ENCODE measurements at places on chromosomes 5 and 9. TPM values are rescaled to one million over a fixed set of nuclear protein-coding genes. Genes with fewer than 3 reads are reported as not detected.

DNA sequence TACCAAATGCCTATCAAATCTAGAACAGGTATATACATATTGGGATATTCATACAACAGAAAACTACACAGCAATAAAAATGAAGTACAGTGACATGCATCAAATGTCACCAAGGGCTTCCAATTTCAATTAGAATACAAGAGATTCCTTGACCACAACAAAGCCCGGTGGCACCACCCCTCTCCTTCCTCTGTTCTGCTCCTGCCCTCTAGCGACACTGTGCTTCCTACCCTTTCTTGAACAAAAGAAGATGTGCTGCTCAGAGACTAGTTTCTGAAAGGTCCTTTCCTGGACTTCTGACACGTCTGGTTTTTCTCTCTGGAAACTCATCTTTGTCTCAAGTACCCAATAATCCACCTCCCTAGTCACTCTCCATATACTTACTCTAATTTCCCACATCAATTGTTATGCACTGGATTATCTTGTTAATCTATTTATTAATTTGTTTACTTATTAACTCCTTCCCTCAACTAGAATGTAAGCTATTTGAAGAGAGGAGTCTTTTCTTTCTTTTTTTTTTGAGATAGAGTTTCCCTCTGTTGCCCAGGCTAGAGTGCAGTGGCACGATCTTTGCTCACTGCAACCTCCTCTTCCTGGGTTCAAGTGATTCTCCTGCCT is 70.4 kb upstream of the CTSV start:
- H3K27me3 ChIP-seq: no peaks in the 10 kb centered on the region
- no peaks in the 10 kb centered on the region for H3K4me1 ChIP-seq
- no peak overlapping the region for H3K4me3 ChIP-seq
- no peak overlapping the region for H3K27ac ChIP-seq
- DNase-seq: no peak

SLC4A9 gene
- not detected for total RNA-seq

DNA sequence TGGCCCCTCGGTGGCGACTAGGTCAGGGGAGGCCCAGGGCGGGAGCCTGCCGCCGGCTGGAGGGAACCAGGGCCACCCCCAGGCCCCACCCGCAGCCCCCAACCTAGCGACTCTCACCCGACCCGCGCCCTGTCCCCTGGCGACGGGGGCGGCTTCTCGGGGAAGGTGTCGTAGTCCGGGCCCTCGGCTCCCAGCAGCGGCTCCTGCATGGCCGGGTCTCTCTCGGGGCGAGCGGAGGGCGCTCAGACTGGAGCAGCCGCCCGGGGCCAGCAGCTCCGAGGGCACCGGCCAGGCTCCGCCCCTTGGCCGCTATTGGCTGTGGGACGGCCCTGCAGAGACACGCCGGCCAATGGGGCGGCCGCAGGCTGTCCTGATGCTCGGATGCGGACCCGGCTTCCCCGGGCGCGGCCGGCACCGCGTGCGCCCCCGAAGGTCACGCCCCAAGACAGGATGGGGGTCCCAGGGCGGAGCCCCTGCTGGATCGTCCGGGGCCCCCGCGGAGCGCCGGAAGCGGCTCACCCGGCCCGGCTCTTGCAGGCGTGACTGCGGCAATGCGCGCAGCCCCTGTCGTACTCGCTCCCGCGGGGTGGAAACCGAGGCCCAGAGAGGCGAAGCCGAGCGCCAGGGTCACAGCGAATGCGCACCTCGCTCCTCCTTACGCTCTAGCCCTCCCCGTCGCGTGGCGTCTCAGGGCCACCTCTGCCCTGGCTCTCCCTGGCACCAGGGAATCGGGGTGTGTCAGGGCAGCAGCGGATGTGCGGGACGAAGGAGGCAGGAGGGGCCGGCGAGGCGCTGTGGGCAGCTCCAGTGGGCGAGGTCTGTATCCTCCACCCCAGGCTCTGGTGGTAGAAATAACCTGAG is at the start of gene SLC2A6:
SLC2A6 (minus strand) TSS at position 249 of the 861 bp plus-strand sequence; CDS start at position 209, 40 bp downstream.
- peak within 1 kb of the TSS; percentile 34 for H3K27ac ChIP-seq
- peak within 1 kb of the TSS; percentile 55 for H3K4me3 ChIP-seq
- peak; percentile 76 for DNase-seq
- H3K27me3 ChIP-seq: no peaks in the 10 kb centered on the region

GRCh38 chr5:14268738-14269137 is 125.6 kb downstream of the TRIO start:
- no peak overlapping the region for H3K4me3 ChIP-seq
- no peak overlapping the region for H3K27ac ChIP-seq
- H3K36me3 ChIP-seq: no peaks in the 10 kb centered on the region
- H3K27me3 ChIP-seq: no peaks in the 10 kb centered on the region
- peaks cover 7% of the 10 kb centered on the region for H3K4me1 ChIP-seq

DNA sequence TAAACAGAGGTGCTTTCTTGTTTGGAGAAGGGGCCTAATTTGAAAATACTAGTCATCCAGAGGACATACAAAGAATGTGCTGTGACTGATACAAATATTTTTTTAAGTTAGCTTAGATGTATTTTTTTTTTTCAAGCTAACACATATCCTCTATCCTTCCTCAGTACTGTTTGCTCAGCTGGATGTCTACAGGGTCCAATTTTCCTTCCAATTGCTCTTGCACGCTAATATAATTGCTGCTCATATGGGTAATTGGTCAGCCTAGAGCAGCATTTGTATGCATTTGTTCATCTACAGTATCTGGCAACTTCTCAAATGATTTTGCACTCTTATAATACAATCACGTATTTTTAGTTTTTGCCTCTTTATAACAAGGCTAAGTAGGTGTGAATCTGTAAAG is 84.7 kb downstream of the ZDHHC21 start:
- no peak overlapping the region for H3K4me3 ChIP-seq
- H3K27ac ChIP-seq: no peak overlapping the region
- H3K27me3 ChIP-seq: no peaks in the 10 kb centered on the region
- DNase-seq: no peak

TSSK1B gene
- total RNA-seq: not detected

DNA sequence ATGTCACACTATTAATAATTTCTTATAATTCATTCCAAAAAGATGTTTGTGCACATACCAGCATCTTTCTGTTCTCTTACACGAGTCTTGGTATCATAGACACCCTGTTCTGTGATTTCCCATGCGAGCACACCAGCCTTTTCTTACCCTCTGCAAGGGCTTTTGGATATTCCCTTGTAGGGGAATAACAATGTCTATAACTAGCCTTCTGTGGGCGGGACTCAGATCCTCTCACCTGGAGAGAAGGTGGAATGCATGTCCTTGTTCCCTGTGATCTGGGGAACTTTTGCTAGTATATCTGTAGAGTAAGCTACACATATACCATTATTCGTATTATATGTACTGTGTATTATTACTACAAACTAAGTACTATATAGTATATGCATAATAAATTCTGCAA is 44.8 kb downstream of the EHMT1 start:
- H3K36me3 ChIP-seq: peaks cover 4% of the 10 kb centered on the region
- no peak overlapping the region for H3K27ac ChIP-seq
- no peaks in the 10 kb centered on the region for H3K27me3 ChIP-seq
- peaks cover 26% of the 10 kb centered on the region for H3K4me1 ChIP-seq
- DNase-seq: no peak

DNA sequence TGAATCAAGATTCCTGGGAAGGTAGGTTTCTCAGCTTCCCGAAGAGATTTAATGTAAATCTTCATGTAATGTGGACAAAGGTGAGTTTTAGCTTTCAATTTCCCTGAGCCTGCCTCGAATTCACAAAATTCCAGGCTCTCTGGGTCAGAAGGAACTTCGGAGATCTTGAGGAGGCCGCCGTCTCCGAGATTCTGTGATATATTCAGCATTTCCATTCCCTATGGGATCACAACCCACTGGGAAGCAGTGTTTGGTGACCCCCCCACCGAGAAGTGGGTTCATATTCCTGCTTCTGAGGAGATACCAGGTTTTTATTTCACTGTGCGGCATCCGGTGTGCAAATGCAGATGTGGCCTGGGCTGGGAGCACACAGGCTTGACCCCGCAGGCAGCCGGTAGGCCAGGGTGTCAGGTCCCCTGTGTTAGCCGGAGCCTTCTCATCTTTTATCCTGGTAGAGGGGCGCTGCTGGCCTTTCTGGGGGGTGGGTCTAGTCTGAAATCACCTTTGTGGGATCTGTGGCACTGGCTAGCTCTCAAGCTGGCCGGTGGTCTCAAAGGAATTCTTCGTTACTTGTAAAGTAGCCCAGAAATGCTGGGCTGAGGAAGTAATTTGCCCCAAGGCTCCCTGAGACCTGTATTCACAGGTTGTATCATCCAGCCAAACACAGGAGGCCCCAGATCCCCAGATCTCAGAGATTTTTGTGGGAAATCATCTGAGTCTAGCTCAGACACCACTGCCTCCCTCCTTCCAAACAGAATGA is 1.4 kb downstream of the PLEKHG4B start:
- H3K36me3 ChIP-seq: no peaks in the 10 kb centered on the region
- no peak overlapping the region for H3K4me3 ChIP-seq
- no peak for DNase-seq
- H3K27me3 ChIP-seq: peaks cover 16% of the 10 kb centered on the region
- no peak overlapping the region for H3K27ac ChIP-seq

GRCh38 chr9:93810028-93810971 is 144.9 kb downstream of the BARX1 start:
- no peaks in the 10 kb centered on the region for H3K27me3 ChIP-seq
- no peaks in the 10 kb centered on the region for H3K36me3 ChIP-seq
- no peaks in the 10 kb centered on the region for H3K4me1 ChIP-seq
- DNase-seq: no peak
- no peak overlapping the region for H3K4me3 ChIP-seq

DNA sequence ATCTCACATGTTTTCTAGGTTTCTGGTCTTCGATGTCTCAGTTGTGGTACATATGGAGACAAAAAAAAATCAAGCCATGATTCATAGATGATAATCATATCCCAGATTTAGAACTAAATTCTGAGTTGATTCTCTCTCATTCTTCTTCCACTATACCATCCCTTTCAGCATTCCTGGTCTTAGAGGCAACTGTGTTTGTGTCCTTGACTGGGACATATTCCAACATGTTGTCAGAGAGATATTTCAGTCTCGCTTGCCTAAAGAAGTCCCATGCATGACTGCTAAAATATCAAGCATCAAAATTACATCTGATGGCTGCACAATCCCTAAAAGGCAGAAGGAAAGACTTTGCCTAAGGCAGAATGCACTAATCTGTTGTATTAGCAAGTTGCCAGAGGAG is 236.6 kb downstream of the PSAT1 start:
- no peak for DNase-seq
- no peaks in the 10 kb centered on the region for H3K4me1 ChIP-seq
- H3K36me3 ChIP-seq: no peaks in the 10 kb centered on the region

CCDC171 gene
- total RNA-seq: 1.8 TPM

IFNB1 gene
- total RNA-seq: not detected

BAG1 gene
- total RNA-seq: 56.3 TPM

GRCh38 chr9:89483592-89484474 is 14.1 kb downstream of the SEMA4D start:
- DNase-seq: peak; percentile 66
- H3K4me1 ChIP-seq: peaks cover 89% of the 10 kb centered on the region
- H3K4me3 ChIP-seq: peak overlapping the region; percentile 50
- peaks cover 5% of the 10 kb centered on the region for H3K36me3 ChIP-seq

TSLP gene
- not detected for total RNA-seq

GRCh38 chr5:143119291-143119769 is 284.2 kb downstream of the NR3C1 start:
- no peaks in the 10 kb centered on the region for H3K36me3 ChIP-seq
- H3K4me3 ChIP-seq: no peak overlapping the region
- H3K27me3 ChIP-seq: no peaks in the 10 kb centered on the region
- DNase-seq: no peak

MARCOL gene
- total RNA-seq: not detected

PCA3 gene
- not detected for total RNA-seq

SPATA24 gene
- total RNA-seq: 5.6 TPM

FRRS1L gene
- total RNA-seq: not detected

TTC16 gene
- 2.6 TPM for total RNA-seq

- no peaks in the 10 kb centered on the region for H3K36me3 ChIP-seq
- H3K27ac ChIP-seq: no peak overlapping the region
- H3K27me3 ChIP-seq: no peaks in the 10 kb centered on the region
These were observed 29.3 kb upstream of the MINAR2 start for GRCh38 chr5:129718471-129719090.

GRCh38 chr9:85248514-85249312 is 493.0 kb downstream of the AGTPBP1 start:
- no peak overlapping the region for H3K27ac ChIP-seq
- H3K27me3 ChIP-seq: no peaks in the 10 kb centered on the region
- H3K36me3 ChIP-seq: no peaks in the 10 kb centered on the region
- no peak for DNase-seq
- H3K4me3 ChIP-seq: no peak overlapping the region
- H3K4me1 ChIP-seq: no peaks in the 10 kb centered on the region

GRCh38 chr9:122806661-122807060 is 6.7 kb downstream of the OR1K1 start:
- H3K36me3 ChIP-seq: no peaks in the 10 kb centered on the region
- no peaks in the 10 kb centered on the region for H3K27me3 ChIP-seq
- no peak overlapping the region for H3K4me3 ChIP-seq

- no peak overlapping the region for H3K4me3 ChIP-seq
- H3K36me3 ChIP-seq: no peaks in the 10 kb centered on the region
- no peaks in the 10 kb centered on the region for H3K4me1 ChIP-seq
- DNase-seq: no peak
- H3K27me3 ChIP-seq: no peaks in the 10 kb centered on the region
These were observed 35.8 kb upstream of the CHD1 start for GRCh38 chr5:98964621-98965020.

DNA sequence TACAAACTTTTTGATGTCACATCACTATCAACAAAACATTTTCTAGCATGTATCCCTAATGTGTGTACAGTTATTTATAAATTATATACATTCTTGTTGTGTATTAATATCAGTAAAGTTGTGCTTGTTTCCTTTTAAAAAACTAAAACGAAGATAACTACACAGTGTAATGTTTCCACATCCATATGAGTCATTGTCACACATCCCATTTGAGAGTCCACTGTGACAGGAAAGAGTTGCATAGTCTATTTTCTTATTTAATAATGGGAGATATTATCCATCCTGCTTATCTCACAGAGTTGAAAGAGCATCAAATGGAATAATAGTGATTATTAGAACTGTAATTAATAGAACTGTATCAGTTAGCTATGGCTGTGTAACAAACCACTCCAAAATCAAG is 434.0 kb upstream of the CLINT1 start:
- H3K27ac ChIP-seq: no peak overlapping the region
- H3K27me3 ChIP-seq: no peaks in the 10 kb centered on the region
- H3K4me1 ChIP-seq: no peaks in the 10 kb centered on the region
- H3K36me3 ChIP-seq: no peaks in the 10 kb centered on the region
- no peak overlapping the region for H3K4me3 ChIP-seq
- DNase-seq: no peak

ANKRD31 gene
- total RNA-seq: 0.73 TPM

GRCh38 chr9:70263421-70263820 is 4.6 kb downstream of the SMC5 start:
- no peak overlapping the region for H3K4me3 ChIP-seq
- H3K27ac ChIP-seq: no peak overlapping the region
- DNase-seq: no peak
- H3K36me3 ChIP-seq: peaks cover 15% of the 10 kb centered on the region
- peaks cover 56% of the 10 kb centered on the region for H3K4me1 ChIP-seq

DNA sequence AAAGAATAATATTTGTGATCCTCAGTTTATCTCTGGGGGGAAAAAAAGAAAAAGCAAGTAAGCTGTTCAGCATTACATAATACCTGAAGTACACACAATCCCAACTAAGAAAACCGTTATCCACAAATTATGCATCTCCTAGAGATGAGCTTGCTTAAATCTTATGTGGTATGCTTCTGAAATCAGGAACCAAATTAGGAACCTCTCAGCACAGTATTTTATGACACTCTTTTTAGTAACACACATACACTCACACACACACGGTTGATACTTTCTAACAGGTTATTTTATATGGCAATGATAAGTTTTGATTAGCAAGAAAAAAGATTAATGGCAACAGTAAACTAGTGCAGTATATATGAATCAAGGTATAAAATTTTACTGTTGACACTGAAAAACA is 1.2 kb upstream of the ZNF510 start:
- no peaks in the 10 kb centered on the region for H3K27me3 ChIP-seq
- peaks cover 9% of the 10 kb centered on the region for H3K36me3 ChIP-seq
- H3K27ac ChIP-seq: no peak overlapping the region
- H3K4me3 ChIP-seq: no peak overlapping the region
- peaks cover 19% of the 10 kb centered on the region for H3K4me1 ChIP-seq
- no peak for DNase-seq
